Suprapubic skin (tissue), 4 donors: ENCODE measurements at places on chromosomes 1 and 21. TPM values are rescaled to one million over a fixed set of nuclear protein-coding genes. Genes with fewer than 3 reads are reported as not detected.

DNA sequence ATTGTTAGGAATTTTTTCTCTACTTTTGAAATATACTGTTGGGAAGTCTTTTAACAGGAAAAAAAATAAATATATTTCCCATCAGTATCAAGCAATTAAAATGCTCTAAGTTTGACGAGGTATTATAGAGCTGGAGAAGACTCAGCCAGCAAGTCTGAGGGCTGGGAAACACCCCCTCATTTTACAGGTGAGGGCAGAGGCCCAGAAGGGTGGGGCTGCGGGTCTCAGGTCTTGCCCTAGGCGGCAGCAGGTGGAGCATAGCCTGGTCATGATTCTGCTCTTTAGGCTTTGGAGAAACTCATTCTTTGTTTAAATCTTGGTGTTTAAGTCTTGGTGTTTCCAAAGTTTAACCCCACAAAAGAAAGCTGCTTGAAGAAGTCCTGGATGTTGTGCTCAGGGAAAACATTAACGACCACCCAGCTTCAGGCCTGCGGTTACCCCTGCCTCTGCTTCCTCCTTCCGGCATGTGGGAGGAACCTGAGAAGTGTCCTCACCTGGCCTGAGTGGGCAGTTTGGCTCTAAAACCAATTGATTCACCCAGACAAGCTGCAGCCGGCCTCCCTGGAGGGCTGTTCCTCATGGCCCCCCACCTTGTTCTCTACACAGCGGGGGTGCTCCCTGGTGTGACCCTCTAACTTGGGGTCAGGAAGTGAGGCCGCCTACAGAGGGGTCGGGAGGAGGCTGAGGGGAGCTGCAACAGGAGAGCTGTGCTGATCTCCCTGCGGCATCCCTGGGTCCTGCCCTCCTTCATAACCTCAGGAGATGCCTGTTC is 41.7 kb downstream of the OLFML2B start:
- peaks cover 19% of the 10 kb centered on the region for H3K4me1 ChIP-seq
- H3K36me3 ChIP-seq: peaks cover 9% of the 10 kb centered on the region
- no peak overlapping the region for H3K27ac ChIP-seq
- no peaks in the 10 kb centered on the region for H3K27me3 ChIP-seq
- no peak for DNase-seq
- H3K4me3 ChIP-seq: no peak overlapping the region

DNA sequence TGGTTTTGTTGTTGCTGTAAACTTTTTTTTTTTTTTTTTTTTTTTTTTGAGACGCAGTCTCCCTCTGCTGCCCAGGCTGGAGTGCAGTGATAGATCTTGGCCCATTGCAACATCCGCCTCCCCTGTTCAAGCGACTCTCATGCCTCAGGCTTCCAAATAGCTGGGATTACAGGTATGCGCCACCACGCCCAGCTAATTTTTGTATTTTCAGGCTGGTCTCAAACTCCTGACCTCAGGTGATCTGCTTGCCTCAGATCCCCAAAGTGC is 78.9 kb upstream of the SLC45A1 start:
- no peaks in the 10 kb centered on the region for H3K36me3 ChIP-seq
- no peak overlapping the region for H3K4me3 ChIP-seq
- DNase-seq: no peak
- H3K27ac ChIP-seq: no peak overlapping the region
- H3K4me1 ChIP-seq: peaks cover 15% of the 10 kb centered on the region

Gene GSTM4
- total RNA-seq: 34.7 TPM

- H3K27ac ChIP-seq: no peak overlapping the region
- H3K4me3 ChIP-seq: no peak overlapping the region
- peaks cover 13% of the 10 kb centered on the region for H3K4me1 ChIP-seq
- H3K27me3 ChIP-seq: no peaks in the 10 kb centered on the region
- peaks cover 26% of the 10 kb centered on the region for H3K36me3 ChIP-seq
- DNase-seq: no peak
Measured at GRCh38 chr21:42269386-42269785, 45.8 kb downstream of the TFF3 start.

Gene DNAJC11
- 38.6 TPM for total RNA-seq

- H3K4me1 ChIP-seq: peaks cover 70% of the 10 kb centered on the region
- peaks cover 12% of the 10 kb centered on the region for H3K36me3 ChIP-seq
- peak overlapping the region; percentile 61 for H3K27ac ChIP-seq
Measured at GRCh38 chr1:31637915-31638673, 6.6 kb downstream of the PEF1 start.

DNA sequence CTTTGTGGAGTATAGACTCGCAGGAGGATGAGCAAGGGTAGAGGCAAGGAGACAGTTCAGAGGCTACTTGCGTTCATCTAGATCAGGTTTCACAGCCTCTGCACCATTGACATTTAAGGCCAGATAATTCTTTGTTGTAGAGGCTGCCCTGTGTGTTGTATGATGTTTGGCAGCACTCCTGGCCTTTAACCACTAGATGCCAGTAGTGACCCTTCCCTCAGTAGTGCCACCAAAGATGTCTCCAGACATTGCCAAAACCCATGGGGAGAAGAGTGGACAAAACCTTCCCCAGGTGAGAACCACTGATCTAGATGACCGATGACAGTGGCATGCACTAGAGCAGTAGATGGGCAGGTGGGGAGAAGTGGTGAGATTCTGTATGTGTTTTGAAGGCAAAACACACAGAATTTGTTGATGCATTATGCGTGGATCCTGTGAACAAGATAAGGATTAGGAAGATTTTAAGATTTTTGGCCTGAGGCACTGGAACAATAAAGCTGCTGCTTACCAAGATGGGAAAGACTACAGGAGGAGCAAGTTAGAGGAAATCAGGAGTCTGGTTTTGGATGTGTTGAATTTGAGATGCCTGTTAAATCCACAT is 9.9 kb upstream of the COG2 start:
- no peaks in the 10 kb centered on the region for H3K4me1 ChIP-seq
- no peak for DNase-seq
- no peaks in the 10 kb centered on the region for H3K36me3 ChIP-seq
- no peak overlapping the region for H3K4me3 ChIP-seq
- no peak overlapping the region for H3K27ac ChIP-seq
- peaks cover 15% of the 10 kb centered on the region for H3K27me3 ChIP-seq

Gene FCGR1A
- not detected for total RNA-seq

DNA sequence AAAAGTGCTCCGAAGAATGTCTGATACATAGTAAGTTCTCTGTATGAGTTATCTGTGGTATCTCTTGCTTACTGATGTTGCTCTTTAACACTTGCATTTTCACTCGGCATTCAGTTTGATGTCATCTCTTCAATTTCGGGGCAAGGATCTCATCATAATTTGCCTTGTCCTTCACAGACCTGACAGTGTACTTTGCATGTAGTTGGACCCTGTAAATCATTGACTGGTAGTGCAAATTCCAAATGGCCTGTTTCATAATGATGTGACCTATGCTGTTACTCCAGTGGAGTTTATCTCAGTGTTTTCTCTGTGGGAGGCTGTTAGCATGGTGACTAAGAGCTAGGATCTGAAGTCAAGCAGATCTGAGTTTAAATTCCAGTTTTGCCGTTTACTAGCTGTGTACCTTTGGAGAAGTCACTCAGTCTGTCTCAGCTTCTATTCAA is 34.2 kb upstream of the ABCD3 start:
- no peaks in the 10 kb centered on the region for H3K27me3 ChIP-seq
- peaks cover 17% of the 10 kb centered on the region for H3K4me1 ChIP-seq
- DNase-seq: no peak

Gene HCN3
- 12.8 TPM for total RNA-seq

GRCh38 chr1:27513958-27514357 is 24.0 kb upstream of the WASF2 start:
- peak overlapping the region; percentile 32 for H3K27ac ChIP-seq
- H3K36me3 ChIP-seq: no peaks in the 10 kb centered on the region
- H3K4me1 ChIP-seq: peaks cover 47% of the 10 kb centered on the region
- H3K27me3 ChIP-seq: no peaks in the 10 kb centered on the region
- H3K4me3 ChIP-seq: no peak overlapping the region

DNA sequence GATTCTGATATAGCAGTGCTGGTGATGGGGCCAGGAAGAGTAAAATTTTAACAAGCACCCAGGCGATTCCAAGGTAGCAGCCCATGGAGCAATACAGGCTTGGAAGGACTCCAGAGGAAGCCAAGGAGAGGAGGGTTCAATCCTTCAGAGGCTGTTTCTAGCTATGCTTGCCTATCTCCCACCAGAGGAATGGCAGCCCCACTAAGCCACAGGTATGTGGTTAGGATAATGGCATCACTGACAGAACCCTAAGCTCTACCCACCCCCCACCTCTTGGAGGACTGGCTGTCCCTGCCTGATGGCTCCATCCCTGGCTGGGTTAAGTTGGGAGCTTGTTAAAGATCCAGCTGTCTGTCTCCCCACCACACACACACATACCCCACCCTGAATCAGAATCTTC is 19.3 kb upstream of the PTAFR start:
- DNase-seq: no peak
- no peak overlapping the region for H3K4me3 ChIP-seq
- peaks cover 25% of the 10 kb centered on the region for H3K36me3 ChIP-seq
- peaks cover 35% of the 10 kb centered on the region for H3K4me1 ChIP-seq
- H3K27ac ChIP-seq: no peak overlapping the region
- H3K27me3 ChIP-seq: no peaks in the 10 kb centered on the region

Gene S100A9
- 76.1 TPM for total RNA-seq

DNA sequence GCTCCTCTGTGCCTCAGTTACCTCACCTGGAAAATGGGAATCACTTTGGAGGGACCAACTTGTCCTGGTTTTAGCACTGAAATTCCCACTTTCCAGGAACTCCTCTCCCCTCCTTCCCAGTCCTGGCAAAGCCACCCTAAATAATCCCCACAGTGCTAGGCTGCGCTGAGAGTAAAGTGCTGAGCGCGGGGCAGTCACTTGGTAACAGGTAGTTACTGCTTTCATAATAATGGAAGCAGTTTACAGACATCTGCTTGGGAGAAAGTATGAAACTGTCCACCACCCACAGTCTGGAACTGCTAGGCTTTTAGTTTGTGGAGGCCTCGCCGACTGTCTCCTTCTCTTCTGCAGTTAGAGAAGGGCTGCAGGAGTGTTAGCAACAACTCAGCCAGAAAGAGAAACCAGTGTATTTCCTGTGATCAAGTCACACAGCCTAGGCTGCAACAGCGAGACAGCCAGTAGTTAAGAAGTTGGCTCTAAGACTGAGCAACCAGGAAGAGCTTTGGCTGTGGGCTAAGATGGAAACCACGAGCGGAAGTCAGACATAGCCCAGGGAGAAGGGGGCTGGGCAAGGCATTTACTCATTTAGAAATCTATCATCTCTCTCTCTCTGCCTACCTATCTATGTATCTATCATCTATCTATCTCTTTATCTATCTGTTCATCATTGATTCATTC is 30.8 kb upstream of the ABCG1 start:
- no peaks in the 10 kb centered on the region for H3K27me3 ChIP-seq
- peak overlapping the region; percentile 48 for H3K27ac ChIP-seq
- no peak for DNase-seq
- no peak overlapping the region for H3K4me3 ChIP-seq

DNA sequence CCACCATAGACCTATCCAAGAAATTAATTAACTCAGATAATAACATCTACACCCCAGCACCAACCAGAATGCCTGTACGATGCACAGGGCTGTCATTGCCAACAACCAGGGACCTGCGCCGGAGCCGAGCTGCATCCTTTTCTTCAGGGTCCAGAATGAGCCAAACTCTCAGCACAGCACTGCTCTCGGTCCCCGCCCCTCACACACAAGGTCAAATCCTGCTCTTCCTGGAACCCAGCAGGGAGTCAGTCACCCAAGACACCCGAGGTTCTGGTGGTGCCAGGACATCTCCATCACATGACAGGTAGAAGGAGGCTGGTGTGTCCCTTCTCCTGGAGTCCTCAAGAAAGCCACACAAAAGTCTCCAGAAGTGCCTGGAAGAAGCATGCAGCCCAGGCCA is 31.9 kb downstream of the NPHP4 start:
- no peaks in the 10 kb centered on the region for H3K27me3 ChIP-seq
- no peak overlapping the region for H3K4me3 ChIP-seq
- H3K36me3 ChIP-seq: peaks cover 63% of the 10 kb centered on the region
- H3K27ac ChIP-seq: no peak overlapping the region
- no peak for DNase-seq
- no peaks in the 10 kb centered on the region for H3K4me1 ChIP-seq

- peaks cover 16% of the 10 kb centered on the region for H3K36me3 ChIP-seq
- H3K27ac ChIP-seq: no peak overlapping the region
- DNase-seq: no peak
Measured at GRCh38 chr1:28050776-28051175, 37.6 kb downstream of the EYA3 start.

DNA sequence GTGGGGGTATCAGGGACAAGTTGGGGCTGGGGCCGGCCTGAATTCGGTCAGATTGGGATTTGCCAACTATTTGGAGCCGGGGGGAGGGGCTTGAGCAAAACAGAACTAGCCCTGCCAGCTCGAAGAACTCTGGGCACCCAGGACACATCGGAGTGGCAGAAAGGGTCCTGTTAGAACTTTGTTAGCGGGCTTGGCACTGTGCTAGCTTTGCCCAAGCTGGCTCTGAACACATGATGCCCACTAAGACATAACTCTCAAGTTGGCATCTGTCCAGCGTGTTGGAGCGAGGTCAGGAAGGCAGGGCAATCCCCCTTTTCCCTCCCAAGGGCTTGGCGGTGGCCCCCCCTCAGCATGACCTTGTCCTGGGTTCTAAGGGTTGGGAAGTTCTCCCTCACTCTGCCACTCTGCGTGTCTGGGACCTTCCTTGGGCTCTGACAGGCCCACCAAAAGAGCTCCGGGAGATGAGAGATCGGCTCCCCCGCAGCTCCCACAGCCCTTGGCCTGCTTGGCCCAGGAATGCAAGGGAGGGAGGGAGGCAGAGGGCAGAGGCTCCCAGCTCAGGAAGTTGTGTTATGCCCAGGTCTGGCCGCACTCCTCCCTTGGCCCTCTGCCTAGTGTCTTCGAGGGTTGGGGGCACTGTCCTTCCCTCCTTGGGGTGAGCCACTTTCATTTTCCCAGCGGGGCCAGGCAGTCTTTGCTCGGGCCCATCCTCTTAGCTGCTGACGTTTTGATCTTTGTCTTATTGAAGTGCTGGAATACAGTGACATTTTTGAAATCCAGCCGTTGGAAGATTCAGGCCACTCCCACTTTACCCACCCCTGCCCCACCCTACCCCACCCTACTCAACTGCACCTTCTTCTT is 1.2 kb downstream of the LMNA start:
- H3K27me3 ChIP-seq: no peaks in the 10 kb centered on the region
- peak; percentile 89 for DNase-seq
- peaks cover 68% of the 10 kb centered on the region for H3K4me1 ChIP-seq
- H3K4me3 ChIP-seq: peak overlapping the region; percentile 100

DNA sequence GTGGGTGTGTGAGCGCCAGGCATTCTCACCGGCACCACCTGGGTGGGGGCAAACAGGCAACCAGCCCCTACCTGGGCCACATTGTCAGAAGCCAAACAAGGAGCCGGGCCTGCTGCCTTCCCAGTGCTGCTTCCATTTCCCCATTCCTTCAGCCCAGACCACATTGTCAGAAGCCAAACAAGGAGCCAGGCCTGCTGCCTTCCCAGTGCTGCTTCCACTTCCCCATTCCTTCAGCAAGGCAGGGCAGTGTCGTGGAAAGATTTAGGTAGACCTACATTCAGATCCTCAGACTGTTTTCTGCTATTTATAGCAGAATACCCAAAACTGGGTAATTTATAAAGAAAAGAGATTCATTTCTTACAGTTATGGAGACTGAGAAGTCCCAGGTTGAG is 47.0 kb upstream of the EFHD2 start:
- H3K36me3 ChIP-seq: no peaks in the 10 kb centered on the region
- no peaks in the 10 kb centered on the region for H3K4me1 ChIP-seq
- no peak overlapping the region for H3K27ac ChIP-seq
- H3K27me3 ChIP-seq: no peaks in the 10 kb centered on the region
